ENCODE measurements at places on chromosomes 1 and 21.

- no peak for DNase-seq
Observed at GRCh38 chr1:57672346-57673140, 248.7 kb upstream of the DAB1 start.

GRCh38 chr21:21463456-21463855 is 465.2 kb downstream of the NCAM2 start:
- DNase-seq = no peak

GRCh38 chr1:213714645-213715044 is 273.1 kb upstream of the PROX1 start:
- no peak for DNase-seq

GRCh38 chr1:3547055-3548005 is 64.0 kb downstream of the MEGF6 start:
- no peak for DNase-seq

DNA sequence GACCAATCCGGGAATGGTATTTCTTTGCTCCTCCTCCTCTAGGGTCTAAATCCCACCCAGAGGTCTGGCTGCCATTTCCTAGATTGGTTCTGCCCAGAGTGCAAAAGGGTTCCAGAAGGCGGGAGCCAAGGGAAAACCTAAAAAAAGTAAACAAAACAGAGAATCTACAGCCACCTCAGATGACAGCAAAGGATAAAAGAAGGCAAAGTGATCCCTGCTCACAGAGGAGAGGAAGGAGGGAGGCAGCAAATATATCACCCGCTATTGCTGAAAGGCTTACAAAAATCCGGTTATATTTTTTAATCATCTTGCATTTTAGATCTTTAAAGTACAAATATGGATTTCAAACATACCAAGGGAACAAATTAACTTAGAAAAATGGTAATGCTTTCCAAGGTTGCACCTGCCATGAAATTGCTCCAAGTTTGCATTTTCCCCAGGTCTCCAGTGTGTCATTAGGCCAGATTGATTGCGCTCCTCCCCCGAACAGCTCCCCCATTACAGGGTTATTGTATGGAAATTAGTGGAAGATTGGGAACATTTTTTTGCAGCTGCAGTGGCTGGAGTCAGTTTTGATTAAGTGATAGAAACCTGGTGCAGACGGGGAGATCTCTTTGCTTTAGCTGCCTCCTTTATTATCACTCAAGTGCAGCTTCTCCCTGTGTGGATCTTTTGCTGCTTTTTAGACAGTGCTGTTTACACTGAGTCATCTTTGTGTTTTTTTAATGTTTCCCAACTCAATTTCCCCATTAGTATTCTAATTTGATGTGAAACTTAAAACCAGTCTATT is 280.5 kb upstream of the CAMK1G start:
- DNase-seq = no peak

- DNase-seq = no peak
Observed at GRCh38 chr1:79497193-79497773, 490.8 kb upstream of the ADGRL4 start.

- DNase-seq = no peak
Observed at GRCh38 chr1:9441451-9442133, 97.7 kb upstream of the SLC25A33 start.

GRCh38 chr1:230749150-230749549 is 2.0 kb downstream of the CAPN9 start:
- no peak for DNase-seq

- no peak for DNase-seq
Observed at GRCh38 chr1:101022294-101022693, 3.3 kb downstream of the DPH5 start.

DNA sequence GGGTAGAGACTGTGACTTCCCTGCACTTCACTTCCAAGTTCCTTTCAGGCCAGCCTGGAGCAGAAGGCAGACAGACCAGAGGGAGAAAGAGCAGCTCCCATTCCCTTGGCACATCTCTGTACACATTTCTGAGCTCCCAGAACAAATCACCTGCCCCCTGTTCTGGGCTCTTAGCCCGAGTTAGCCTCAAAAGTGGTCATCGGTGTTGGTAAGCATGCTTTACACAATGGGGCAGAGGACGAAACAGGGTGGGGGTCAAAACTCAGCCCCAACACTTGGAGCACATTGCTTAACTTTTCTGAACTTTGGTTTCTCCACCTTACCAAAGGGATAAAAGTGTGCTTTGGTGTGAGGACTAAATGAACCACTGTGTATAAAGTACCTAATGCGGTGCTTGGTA is 98.7 kb downstream of the DAB1 start:
- no peak for DNase-seq

- DNase-seq = no peak
Observed at GRCh38 chr21:37579356-37579755, 212.8 kb downstream of the DYRK1A start.

- no peak for DNase-seq
Observed at GRCh38 chr21:39927304-39927886, 60.2 kb downstream of the PCP4 start.

DNA sequence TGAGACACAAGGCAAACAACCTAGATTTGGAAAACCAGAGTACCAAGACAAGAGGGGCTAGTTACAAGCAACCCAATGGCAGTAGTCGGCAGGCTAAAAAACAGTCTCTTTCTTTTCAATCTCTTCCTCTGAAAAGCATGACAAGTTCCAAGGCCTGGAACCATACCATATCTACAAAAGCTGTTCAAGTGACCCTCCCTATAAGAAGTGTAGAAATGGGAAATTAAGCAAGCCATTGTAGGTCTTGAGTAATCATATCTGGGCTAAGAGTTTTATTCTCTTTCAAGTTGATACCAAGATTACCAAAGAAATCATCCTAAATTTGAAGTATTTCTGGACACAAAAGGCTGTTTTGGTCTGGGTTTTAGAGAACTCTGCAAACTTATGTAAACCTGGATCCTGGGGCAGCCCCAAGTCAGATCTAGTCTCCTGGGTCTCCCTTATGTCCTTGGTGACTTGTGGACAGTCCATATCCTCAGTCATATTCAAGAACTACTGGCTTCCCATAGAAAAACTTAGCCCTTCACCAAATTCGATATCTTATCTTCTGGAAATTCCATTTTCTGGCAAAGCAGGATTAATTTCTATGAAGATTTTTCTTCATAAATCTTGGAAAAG is 24.7 kb downstream of the FMO3 start:
- no peak for DNase-seq

DNA sequence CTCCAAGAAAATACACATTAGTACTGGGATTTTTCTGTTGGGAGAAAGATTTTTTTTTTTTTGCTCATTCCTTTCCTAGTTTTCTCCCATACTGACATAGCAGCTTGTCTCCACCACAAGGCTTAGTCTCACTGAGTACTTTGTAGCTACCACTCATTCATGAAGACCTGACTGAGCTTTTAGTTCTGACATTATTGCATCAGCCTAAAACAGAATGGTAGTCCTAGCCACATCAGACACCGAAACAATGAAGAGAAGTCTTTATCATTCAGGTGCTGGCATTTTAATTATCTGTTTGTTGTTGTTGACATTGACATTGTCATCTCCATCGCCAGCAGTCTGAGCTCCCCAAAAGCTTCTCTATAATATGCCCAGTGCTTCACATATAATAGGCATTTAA is 21.1 kb upstream of the C1orf21 start:
- no peak for DNase-seq

GRCh38 chr21:42302076-42302650 is 13.0 kb downstream of the TFF3 start:
- DNase-seq = no peak

DNA sequence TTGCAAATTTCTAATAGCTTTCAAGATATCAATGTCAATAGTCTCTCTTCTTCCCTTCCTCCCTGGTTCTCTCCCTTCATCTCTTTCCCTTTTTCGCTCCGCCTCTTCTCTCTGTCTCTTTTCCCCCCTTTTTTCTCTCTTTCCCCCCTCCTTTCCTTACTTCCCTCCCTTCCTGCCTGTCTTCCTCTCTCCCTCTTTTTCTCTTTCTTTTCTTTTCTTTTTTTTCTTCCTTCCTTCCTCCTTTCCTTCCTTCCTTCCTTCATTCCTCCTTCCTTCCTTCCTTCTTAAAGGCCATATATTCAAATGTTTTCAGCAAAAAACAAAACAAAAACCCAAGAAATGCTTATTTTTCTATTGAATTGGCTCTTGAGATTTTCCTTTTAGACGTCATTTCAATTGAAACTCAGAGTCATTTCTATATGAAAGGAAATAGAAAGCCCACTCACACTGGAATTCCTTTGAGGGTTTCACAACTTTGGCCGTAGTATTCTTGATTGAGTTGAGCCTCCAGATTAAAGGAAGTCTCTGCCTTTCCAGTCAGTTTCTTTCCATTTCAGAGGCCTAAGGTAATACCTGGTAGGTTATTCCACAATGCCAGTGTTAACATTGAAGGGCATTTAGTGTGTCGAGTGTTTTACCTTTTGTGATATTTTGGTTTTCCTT is 551.5 kb downstream of the LMO4 start:
- DNase-seq = no peak

DNA sequence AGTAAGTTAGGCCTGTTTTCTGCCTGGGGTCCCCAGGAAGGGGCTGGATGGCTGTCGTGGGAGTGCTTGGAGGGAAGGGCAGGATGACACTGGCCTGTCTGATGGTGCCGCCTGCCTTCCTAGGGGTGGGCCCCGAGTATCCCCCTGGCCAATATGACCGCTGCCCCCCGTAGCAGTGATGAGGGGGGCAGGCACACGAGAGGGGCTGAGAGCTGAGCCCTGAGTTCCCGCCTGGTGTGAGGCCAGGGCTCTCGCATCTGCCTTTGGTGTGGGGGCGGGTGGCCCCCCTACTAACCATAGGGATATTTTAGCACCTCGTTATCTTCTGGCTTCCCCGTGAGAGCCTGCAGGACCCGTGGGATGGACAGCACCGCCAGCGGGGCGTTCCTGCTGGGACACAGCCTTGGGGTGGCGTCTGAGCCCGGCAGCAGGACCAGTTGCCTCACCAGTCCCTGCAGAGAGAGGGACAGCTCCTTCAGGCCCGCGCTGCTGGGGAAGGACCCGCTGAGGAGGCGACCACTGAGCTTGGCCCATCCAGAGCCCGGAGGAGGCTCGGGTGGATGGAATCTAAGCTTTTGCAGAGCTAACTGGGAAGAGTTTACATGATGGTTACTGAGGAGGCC is 10.4 kb downstream of the KRTAP10-1 start:
- DNase-seq = no peak

DNA sequence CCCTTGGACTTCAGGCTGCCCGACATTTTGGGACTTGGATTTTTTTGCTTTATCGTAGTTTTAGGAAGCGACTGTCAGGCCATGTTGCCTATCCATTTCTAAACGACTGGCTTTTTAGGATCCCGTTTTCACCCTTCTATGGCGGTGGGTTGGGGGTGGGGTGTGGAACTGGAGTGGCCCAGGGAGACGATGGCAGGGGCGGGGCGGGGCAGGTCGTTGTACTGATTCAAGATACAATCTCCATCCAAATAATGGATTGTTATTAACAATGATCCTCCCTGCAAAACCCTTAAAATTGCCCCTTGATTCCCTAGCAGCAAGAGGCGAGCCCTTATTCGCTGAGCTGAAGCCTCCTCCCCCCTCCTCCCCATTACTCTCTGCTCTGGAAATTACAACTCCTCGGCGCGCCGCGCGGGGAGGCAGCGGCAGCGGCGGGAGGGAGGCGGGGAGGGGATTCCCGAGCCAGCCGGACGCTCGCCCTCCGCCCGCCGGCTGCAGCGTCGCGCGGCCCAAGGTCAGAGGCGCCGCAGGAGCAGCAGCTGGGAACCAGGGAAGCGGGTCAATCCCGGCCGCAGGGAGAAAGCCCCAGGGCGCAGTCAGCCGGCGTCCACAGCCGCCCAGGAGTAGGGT is at the start of gene TRIM67:
TRIM67 (plus strand) TSS at position 392 of the 630 bp plus-strand sequence. CDS start 912 bp downstream, outside the sequence.
- no peak for DNase-seq

DNA sequence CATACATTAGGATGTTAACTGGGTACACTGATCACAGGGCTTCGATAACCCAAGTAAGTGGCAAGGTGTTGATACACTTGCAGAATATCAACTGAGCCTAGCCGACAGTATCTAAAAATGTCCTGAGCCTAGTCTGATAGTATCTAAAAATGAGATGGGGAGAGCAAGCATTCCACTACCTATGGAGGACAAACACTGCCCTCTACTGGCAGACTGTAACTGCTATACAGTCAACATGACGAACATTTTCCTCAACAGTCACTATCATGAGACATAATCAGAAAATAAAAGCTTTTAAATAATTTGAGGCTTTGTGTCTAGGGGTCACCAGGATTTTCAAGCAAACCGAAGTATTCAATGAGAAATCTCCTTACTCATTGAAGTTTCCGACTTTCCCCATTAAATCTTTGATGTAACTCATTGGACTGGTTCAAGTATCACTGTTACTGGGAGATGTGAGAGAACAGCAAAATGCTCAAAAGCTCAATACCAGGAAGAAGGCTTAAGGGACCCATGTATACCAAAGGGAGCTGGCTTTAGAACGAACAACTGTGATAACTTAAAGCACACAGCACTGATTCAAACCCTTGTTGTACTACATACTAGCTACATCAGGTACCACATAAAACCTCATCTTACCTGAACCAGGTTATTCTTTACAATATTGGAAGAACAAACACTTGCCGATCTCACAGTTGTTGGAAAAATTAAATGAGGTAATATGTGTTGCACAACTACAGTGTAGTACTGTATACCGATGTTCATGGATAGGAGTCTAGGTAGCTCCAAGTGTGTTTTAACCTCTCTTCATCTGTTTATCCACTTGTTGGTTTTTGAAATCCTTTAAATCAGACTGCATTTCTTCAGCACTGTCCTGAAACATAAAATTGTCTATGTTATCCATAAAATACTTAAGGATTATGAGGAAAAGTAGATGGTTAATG is 31.1 kb upstream of the SLC45A3 start:
- DNase-seq = peak; percentile 50

- DNase-seq = no peak
Observed at GRCh38 chr21:39599191-39599970, 13.4 kb upstream of the B3GALT5 start.

GRCh38 chr1:229759037-229759435 is 133.0 kb downstream of the URB2 start:
- no peak for DNase-seq

GRCh38 chr1:39689635-39690034 is 1.6 kb downstream of the HPCAL4 start:
- DNase-seq = no peak

- DNase-seq = no peak
Observed at GRCh38 chr1:235583511-235584001, 66.0 kb downstream of the GNG4 start.

- no peak for DNase-seq
Observed at GRCh38 chr1:10759413-10760200, 36.8 kb downstream of the CASZ1 start.

DNA sequence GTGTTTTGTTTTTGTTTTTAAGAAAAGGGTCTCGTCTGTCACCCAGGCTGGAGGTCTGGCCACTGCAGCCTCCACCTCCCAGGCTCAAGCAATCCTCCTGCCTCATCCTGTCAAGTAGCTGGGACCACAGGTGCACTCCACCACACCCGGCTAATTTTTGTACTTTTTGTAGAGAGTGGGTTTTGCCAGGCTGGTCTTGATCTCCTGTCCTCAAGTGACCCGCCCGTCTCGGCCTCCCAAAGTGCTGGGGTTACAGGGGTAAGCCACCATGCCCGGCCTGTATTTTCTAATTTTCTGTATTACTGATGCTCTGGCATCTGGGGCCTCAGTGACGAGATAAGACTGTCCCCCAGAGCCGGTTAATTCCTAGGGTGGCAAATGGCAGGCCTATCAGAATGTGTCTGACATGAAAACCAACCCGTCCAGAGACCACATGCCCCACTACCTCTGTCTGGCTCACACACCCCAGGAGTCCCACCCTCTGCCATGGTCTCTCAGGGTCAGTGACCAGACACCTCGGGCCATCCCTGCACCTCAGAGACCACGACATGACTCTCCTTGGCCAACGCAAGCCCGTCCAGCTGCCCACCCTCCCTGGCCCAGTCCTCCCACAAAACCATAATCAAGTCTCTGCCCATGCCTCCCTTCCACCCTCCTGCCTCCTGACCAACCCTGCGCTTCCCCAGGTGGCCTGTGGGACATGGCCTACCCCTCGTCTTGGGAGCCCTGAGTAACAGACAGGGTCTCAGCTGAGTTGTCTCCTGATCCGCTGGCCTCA is 12.5 kb downstream of the NPHP4 start:
- DNase-seq = no peak

Data from CD4-positive, alpha-beta T cell treated with Interferon gamma for 1 hour (primary cell).